Cortex of kidney (tissue), 1 donor: ENCODE measurements at places on chromosomes 6 and 20.

- no peak for DNase-seq
These were observed 577.9 kb downstream of the TFAP2B start for GRCh38 chr6:51396583-51396982.

DNA sequence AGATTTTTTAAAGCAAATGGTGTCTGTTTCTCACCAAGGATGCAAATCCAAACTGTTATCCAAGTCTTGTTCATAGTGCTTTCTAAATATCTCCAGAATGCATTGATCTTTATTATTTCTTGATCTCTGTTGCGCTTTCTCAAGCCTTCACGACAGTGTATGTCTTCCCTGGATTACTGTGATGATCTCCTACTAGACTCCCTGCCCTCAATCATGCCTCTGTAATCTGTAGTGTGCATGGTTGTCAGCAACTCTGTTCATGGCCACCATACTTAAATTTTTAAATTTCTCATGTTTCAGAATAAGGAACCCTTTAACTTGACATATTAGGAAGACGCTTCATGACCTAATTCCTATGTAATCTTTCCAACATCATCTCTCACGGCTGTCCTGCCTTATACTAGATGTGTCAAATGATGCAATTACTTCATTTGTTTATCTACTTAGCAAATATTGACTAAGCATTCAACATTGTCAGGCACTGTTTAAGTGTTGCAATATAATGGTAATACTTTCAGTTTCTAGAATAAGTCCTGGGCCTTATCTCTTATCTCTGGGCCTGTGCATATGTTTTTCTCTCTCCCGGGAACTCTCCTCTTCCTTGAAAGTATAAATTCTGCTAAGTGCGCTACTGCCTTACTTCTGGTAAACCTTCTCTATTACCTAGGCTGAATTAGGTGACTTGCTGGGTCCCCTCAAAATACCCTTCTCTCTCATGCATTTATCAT is 25.6 kb upstream of the AHI1 start:
- no peak for DNase-seq

- no peak for DNase-seq
These were observed 194.6 kb downstream of the OTOR start for GRCh38 chr20:16942756-16943155.

GRCh38 chr6:163634211-163635171 is 220.0 kb downstream of the QKI start:
- DNase-seq = no peak

DNA sequence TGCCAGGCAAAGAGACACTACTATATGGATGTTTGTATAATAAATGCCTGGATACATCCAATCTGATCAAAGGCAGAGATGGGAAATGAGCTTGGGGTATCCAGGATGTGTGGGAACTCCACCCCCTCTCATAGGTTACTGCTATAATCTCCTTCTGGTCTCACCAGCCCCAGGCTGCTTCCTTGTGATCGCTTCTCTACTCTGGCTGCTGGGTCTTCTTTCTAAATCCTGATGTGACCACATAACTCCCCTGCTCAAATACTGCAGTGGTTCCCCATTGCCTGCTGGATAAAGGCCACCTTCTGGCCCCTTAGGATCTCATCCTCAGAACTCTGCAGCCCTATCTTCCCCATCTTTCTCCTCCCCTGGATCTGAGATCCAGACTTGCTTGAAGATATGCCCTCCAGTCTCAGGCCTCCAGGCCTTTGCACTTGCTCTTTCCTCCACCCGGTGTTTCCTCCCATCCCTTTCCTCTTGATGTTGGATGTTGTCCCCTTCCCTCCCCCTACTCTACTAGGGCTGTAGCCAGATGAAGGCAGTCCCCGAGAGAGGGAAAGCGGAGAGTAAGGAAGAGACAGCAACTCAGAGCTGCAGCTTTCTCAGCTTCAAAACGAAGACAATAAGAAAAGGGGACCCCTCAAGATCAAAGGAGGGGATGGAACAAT is 828 bp upstream of the XKR7 start:
- no peak for DNase-seq

GRCh38 chr6:15417811-15418210 is 171.9 kb downstream of the JARID2 start:
- no peak for DNase-seq

GRCh38 chr20:53923566-53924369 is 146.6 kb downstream of the BCAS1 start:
- no peak for DNase-seq
